Progenitor cell of endocrine pancreas (in vitro differentiated cells): ENCODE measurements at places on chromosomes 13 and 19. TPM values are rescaled to one million over a fixed set of nuclear protein-coding genes. Genes with fewer than 3 reads are reported as not detected.
A peak's percentile ranks its signal among the peaks of the same experiment; 100 is the strongest.

DNA sequence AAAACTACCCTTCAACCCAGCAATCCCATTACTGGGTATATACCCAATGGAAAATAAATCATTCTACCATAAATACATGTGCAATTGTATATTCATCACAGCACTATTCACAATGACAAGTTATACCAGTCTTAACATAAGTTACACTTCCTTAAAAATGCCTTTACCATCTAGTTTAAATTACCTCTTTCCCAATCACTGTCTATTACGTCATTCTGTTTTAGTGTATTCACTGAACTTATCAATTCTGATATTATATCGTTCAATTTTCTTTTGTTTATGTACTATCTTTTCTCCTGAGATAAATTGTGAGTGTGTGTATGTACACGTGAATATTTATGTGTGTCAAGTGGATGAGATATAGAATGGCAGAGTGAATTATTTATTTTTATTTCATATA is 1416.8 kb downstream of the OLFM4 start:
- DNase-seq = no peak
- H3K4me3 ChIP-seq = no peak overlapping the region
- no peaks in the 10 kb centered on the region for H3K36me3 ChIP-seq
- H3K27ac ChIP-seq = no peak overlapping the region
- no peaks in the 10 kb centered on the region for H3K27me3 ChIP-seq

DNA sequence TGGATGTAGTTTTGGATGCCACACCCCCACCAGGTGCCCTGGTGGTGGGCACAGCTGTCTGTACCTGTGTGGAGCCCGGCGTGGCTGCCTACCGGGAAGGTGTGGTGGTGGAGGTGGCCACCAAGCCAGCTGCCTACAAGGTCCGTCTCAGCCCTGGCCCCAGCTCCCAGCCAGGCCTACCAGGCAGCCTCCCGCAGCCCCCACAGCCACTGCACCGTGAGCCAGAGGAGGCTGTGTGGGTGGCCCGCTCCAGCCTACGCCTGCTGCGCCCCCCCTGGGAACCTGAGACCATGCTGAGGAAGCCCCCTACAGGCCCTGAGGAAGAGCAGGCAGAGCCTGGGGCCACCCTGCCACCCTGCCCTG is 3.5 kb downstream of the CIC start:
- peaks cover 12% of the 10 kb centered on the region for H3K36me3 ChIP-seq
- no peak overlapping the region for H3K27ac ChIP-seq
- H3K4me1 ChIP-seq = peaks cover 20% of the 10 kb centered on the region

GRCh38 chr13:93225610-93226009 is 997 bp upstream of the GPC6 start:
- DNase-seq = no peak
- peak overlapping the region; percentile 96 for H3K27ac ChIP-seq
- H3K4me1 ChIP-seq = peaks cover 46% of the 10 kb centered on the region
- no peaks in the 10 kb centered on the region for H3K27me3 ChIP-seq
- H3K4me3 ChIP-seq = peak overlapping the region; percentile 98

The IGSF23 gene
- 0.67 and 1.7 TPM in 2 replicates for total RNA-seq

The CD22 gene
- total RNA-seq = 3.8 and 5.1 TPM in 2 replicates

GRCh38 chr19:30790056-30790680 is 418.0 kb downstream of the ZNF536 start:
- DNase-seq = no peak
- no peak overlapping the region for H3K27ac ChIP-seq
- H3K27me3 ChIP-seq = peaks cover 19% of the 10 kb centered on the region
- H3K4me3 ChIP-seq = no peak overlapping the region
- H3K36me3 ChIP-seq = no peaks in the 10 kb centered on the region

- H3K36me3 ChIP-seq = no peaks in the 10 kb centered on the region
- H3K27ac ChIP-seq = no peak overlapping the region
Observed at GRCh38 chr13:91454666-91455065, 56.2 kb downstream of the GPC5 start.

The WDR87 gene
- total RNA-seq = 0.02 TPM in 1 of 2 replicates, not detected in the other

- no peaks in the 10 kb centered on the region for H3K36me3 ChIP-seq
- H3K27ac ChIP-seq = no peak overlapping the region
- H3K4me3 ChIP-seq = no peak overlapping the region
- DNase-seq = no peak
- peaks cover 82% of the 10 kb centered on the region for H3K27me3 ChIP-seq
Observed at GRCh38 chr19:53961523-53962356, 997 bp upstream of the CACNG8 start.

- H3K4me1 ChIP-seq = peaks cover 7% of the 10 kb centered on the region
- no peak for DNase-seq
- peak overlapping the region; percentile 65 for H3K27ac ChIP-seq
- no peak overlapping the region for H3K4me3 ChIP-seq
- peaks cover 16% of the 10 kb centered on the region for H3K36me3 ChIP-seq
- H3K27me3 ChIP-seq = no peaks in the 10 kb centered on the region
Observed at GRCh38 chr19:1038978-1039645, 795 bp upstream of the ABCA7 start.

DNA sequence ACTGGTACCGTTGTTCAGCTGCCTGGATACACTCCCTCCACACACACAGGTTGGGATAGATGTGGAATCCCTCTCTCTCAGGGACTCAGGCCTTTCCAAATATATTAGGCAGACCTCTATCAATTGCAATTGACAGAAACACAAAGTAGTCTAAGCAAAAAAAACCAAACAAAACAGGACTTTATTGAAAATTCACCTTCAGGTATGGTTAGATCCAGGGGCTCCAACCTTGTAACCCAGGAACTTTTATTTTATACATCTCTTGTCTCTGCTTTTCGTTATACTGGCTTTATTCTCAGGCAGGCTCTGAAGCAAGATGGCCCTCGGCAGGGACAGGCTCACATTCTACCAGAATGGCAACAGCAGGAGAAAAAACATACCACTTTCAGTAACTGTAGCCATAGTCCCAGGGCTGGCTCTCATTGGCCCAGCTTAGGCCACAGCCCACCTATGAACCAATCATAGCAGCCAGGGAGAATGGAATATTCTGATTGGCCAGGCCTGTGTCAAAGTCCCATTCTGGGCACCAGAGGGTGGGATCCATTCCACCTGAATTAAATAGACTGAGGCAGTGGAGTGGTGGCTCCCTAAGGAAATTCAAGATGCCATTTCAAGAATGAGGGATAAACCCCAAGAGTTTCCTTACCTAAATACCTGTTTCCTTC is 13.1 kb upstream of the CEACAM19 start:
- H3K27ac ChIP-seq = no peak overlapping the region
- H3K4me1 ChIP-seq = peaks cover 3% of the 10 kb centered on the region
- H3K36me3 ChIP-seq = peaks cover 41% of the 10 kb centered on the region

GRCh38 chr19:18208098-18208951 is 4.5 kb upstream of the RAB3A start:
- DNase-seq = no peak
- H3K4me1 ChIP-seq = no peaks in the 10 kb centered on the region
- peaks cover 20% of the 10 kb centered on the region for H3K27me3 ChIP-seq
- H3K27ac ChIP-seq = no peak overlapping the region
- H3K4me3 ChIP-seq = no peak overlapping the region

DNA sequence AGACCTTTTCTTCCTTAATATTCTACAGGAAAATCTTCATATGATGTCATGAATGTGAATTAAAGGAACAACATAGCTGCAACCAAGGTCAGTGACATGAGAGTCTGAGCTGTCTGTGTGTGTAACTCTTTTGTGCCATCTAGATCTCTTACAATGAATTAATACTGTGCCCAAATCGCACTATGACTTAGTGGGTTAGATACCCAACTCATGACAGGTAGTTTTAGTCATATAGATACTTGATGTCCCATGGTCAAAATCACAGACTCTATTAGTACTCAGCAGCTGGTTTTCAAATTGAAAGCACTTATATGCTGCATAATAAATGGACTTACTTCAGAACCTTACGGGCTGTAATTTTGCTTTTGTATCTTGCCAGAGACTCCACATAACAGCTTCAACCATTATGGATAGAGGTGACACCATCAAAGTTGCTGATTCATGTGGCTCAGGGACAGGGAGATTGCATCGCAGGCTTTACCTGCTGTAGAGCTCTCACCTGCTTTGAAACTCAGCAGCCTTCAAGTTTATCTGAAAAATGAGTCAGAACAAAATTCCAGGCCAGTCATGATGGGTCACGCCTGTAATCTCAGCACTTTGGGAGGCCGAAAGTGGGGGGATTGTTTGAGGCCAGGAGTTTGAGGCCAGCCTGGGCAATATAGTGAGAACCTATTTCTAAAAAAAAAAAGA is 12.3 kb upstream of the ZNF283 start:
- DNase-seq = no peak
- no peak overlapping the region for H3K4me3 ChIP-seq
- H3K36me3 ChIP-seq = no peaks in the 10 kb centered on the region
- H3K4me1 ChIP-seq = no peaks in the 10 kb centered on the region

DNA sequence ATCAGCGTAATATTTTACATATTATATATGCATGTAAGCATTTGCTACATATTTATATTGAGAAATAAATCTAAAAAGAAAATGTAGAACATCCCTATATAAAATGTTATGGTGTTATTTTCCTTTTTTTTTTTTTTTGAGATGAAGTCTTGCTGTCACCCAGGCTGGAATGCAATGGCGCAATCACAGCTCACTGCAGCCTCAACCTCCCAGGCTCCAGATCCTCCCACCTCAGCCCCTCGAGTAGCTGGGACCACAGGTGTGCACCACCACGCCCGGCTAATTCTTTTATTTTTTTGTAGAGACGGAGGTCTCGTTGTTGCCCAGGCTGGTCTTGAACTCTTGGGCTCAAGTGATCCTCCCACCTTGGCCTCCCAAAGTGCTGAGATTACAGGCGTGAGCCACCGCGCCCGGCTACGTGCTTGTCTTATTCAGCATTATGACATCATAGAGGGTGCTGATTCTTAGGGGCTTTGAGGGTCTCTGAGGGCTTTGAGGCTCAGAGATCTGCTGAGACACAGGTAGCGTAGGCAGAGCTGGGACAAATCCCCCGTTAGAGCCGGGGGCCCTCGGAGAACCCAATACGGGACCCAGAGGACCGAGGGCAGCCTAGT is 101.9 kb downstream of the GADD45B start:
- peaks cover 4% of the 10 kb centered on the region for H3K4me1 ChIP-seq
- DNase-seq = no peak
- no peak overlapping the region for H3K27ac ChIP-seq
- peaks cover 4% of the 10 kb centered on the region for H3K27me3 ChIP-seq
- peaks cover 4% of the 10 kb centered on the region for H3K36me3 ChIP-seq
- no peak overlapping the region for H3K4me3 ChIP-seq

DNA sequence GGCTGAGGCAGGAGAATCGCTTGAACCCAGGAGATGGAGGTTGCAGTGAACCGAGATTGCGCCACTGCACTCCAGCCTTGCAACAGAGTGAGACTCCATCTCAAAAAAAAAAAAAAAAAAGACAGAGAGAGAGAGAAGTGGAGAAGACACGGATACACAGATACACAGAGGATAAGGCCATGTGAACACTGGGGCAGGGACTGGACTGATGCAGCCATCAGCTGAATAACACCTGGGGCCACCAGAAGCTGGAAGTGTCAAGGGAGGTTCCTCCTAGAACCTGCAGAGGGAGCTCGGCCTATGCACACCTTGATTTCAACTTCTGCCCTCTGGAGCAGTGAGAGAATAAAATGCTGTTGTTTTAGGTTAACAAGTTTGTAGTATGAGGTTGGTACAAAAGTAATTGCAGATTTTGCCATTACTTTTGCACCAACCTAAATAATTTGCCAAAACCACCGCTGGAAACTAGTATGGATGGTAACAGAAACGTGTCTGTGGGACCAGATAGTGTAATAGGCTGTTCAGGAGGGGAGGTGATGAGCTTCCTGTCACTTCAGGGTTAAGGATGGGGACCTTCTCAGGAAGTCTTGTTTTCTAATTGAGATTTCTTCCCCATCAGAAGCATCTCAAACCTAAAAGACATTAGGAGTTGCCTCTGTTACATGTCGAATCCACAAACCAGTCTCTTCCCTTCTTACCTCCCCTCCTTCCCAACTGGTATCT is 36.4 kb upstream of the IGSF23 start:
- peaks cover 1% of the 10 kb centered on the region for H3K36me3 ChIP-seq
- H3K27ac ChIP-seq = no peak overlapping the region

GRCh38 chr19:41500443-41500842 is 57.5 kb downstream of the ERICH4 start:
- peaks cover 3% of the 10 kb centered on the region for H3K27me3 ChIP-seq
- no peak overlapping the region for H3K4me3 ChIP-seq
- H3K27ac ChIP-seq = no peak overlapping the region
- DNase-seq = no peak

GRCh38 chr13:94121686-94122085 is 357.8 kb downstream of the DCT start:
- peaks cover 60% of the 10 kb centered on the region for H3K4me1 ChIP-seq
- peak overlapping the region; percentile 88 for H3K27ac ChIP-seq
- no peak for DNase-seq
- H3K4me3 ChIP-seq = peak overlapping the region; percentile 36
- no peaks in the 10 kb centered on the region for H3K27me3 ChIP-seq

The ZNF724 gene
- total RNA-seq = 21.7 and 22.1 TPM in 2 replicates

DNA sequence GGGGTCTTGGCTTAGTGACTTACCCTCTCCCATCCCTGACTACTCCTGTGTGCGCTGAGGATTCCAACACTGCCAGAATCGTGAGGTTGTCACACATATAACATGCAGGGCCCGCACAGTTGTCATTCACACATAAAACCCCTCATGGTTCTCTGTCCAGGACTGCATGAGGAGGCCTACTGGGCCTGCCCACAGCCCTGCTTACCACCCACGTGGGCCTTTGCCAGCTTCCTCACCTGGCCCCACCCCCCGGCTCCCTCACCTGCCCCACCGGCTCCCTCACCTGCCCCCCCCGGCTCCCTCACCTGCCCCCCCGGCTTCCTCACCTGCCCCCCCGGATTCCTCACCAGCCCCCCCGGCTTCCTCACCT is 197.2 kb downstream of the TEX29 start:
- H3K4me1 ChIP-seq = no peaks in the 10 kb centered on the region
- DNase-seq = no peak
- no peak overlapping the region for H3K27ac ChIP-seq
- no peak overlapping the region for H3K4me3 ChIP-seq
- H3K27me3 ChIP-seq = peaks cover 63% of the 10 kb centered on the region

- no peak overlapping the region for H3K4me3 ChIP-seq
- no peak overlapping the region for H3K27ac ChIP-seq
- no peak for DNase-seq
- H3K4me1 ChIP-seq = peaks cover 25% of the 10 kb centered on the region
Observed at GRCh38 chr13:94176561-94176960, 302.9 kb downstream of the DCT start.

- H3K4me3 ChIP-seq = no peak overlapping the region
- no peak for DNase-seq
- H3K27ac ChIP-seq = peak overlapping the region; percentile 85
- no peaks in the 10 kb centered on the region for H3K36me3 ChIP-seq
- no peaks in the 10 kb centered on the region for H3K27me3 ChIP-seq
Observed at GRCh38 chr13:113398963-113399754, 35.2 kb upstream of the GRTP1 start.

DNA sequence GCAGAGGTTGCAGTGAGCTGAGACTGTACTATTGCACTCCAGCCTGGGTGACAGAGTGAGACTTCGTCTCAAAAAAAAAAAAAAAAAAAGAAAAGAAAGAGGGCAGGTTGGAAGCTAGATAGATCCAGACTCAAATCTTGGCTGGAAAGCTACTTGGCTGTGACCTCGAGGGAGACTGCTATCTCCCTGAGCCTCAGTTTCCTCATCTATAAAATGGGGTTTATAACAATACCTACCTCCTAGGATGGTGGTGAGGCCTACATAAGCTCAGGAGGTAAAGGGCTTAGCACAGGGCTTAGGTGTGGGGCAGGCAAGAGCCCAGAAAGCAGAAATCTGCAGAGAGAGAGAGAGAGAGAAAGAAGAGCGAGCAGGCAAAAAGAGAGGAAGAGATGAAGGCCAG is 24.2 kb upstream of the DACT3 start:
- no peaks in the 10 kb centered on the region for H3K4me1 ChIP-seq
- peaks cover 17% of the 10 kb centered on the region for H3K36me3 ChIP-seq
- no peak overlapping the region for H3K27ac ChIP-seq
- H3K4me3 ChIP-seq = no peak overlapping the region

The MAST1 gene
- total RNA-seq = 5.3 and 5.9 TPM in 2 replicates
